Keratinocyte (primary cell): ENCODE measurements at places on chromosomes 1 and 21. TPM values are rescaled to one million over a fixed set of nuclear protein-coding genes. Genes with fewer than 3 reads are reported as not detected.

DNA sequence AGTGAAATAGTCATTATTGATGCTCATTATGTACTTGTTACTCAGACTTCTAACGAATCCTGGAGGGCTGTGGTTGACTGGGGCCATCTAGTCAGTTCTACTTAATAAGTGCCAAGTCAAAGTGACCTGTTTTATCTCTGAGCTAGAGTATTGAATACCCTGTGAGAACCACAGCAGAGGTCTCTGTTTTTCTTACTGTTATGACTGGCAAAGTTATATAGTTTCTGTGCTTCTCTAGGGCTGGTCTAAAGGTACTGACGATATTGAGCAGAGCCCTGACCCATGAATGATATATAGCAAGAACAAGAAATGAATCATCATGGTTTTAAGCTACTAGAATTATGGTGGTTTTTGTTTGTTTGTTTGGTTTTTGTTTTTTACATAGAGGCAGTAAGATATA is 555.8 kb downstream of the PLA2G4A start:
- no peak for DNase-seq

DNA sequence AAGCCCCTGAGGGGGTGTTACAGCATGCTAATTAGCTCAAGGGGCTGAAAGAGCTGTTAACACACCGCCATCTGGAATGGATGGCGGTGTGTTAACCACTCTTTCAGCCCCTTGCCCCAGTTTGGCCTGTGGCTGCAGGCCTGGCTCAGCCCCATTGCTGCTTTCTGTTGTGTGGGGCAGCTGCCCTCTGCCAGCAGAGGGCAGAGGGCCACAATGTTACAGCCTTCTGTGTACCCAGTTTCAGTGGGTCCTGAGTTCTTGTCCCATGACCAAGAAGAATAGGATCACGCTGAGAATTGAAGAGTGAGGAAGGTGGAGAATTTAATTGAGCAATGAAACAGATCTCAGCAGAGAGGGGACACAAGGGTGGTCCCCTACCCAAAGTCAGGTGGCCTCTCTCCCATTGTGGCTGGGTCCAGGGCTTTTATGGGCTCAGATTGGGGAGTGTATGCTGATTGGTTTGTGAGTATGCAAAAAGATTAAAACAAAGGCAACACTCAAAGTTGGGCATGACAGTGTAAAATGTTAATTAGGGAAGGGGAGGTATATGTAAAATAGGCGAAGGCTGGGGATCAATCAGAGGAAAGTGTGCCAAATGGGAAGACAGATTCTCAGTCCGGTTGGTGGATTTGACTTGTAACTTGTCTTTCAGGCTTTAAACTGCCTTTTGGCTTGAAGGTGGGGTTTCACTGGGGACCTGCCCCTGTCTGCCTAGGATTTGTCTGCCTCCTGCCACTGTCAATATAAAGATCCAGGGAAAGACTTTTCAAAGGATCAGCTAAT is 142.2 kb downstream of the RABGAP1L start:
- no peak for DNase-seq

DNA sequence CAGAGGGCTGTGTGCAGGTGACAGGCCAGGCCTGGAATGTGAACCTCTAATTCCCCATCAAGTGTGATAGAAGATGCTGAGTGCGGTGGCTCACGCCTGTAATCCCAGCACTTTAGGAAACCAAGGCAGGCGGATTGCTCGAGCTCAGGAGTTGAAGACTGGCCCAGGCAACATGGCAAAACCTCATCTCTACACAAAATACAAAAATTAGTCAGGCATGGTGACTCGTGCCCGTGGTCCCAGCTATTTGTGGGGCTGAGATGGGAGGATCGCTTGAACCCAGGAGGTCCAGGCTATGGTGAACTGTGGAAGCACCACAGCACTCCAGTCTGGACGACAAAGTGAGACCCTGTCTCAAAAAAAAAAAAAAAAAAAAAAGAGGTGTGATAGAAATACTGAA is 40.1 kb upstream of the PUM1 start:
- DNase-seq: no peak

DNA sequence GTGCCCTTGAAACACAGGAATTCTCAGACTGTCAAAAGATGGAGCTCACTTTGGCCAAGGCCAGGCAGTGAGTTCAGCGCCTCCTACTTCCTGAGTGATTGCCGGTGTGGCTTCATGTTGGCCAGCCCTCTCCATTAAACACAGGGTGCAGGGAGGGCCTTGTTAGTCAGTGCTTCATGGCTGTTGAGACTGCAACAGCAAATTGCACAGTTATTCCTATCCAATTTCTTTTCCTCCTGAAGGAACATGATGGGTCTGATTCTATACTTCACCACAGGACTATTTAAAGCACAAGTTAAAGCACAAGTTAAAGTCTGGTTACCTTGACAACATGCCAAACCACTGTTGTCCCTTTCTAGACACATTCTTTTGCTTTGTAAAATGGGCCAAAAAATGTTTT is 156.6 kb downstream of the SIPA1L2 start:
- DNase-seq: no peak

DNA sequence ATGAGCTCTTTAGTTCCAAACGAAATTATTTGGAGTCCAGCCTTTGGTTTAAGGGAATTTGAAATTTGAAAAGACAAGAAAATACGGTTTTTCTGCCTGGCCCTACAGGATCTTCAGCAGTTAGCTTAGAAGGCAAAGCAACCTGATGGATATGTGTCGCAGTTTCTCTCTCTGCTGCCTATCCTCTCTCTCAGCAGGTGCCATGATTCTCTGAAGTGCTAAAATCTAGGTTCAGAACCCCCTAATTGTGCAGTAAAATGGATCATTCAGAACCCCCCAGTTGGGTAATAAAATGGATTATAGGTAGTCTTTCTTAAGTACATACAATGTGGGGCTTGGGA is 446 bp upstream of the DEPDC1 start:
- no peak for DNase-seq

DNA sequence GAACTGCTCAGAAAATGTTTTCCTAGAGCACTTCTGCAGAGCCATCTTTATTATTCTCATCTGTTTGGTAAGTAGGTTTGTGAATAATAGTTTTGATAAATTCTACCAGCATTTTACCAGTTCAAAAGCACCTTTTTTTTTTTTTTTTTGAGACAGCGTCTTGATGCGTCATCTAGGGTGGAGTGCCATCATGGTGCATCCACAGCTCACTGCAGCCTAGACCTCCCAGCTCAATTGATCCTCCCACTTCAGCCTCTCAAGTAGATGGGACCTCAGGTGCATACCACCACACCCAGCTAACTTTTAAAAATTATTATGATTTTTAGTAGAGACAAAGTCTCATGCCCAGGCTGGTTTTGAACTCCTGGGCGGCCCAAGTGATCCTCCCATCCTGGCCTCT is 9.8 kb upstream of the RHBG start:
- DNase-seq: no peak

- no peak for DNase-seq
Observed at GRCh38 chr1:9822490-9822889, 1.3 kb downstream of the CLSTN1 start.

- DNase-seq: no peak
Observed at GRCh38 chr1:28099050-28099769, 10.8 kb upstream of the EYA3 start.

- DNase-seq: no peak
Observed at GRCh38 chr1:192518700-192519099, 56.9 kb upstream of the RGS1 start.

- no peak for DNase-seq
Observed at GRCh38 chr1:61241411-61241838, 159.1 kb downstream of the NFIA start.

GRCh38 chr1:2548068-2548589 is 8.0 kb upstream of the TNFRSF14 start:
- no peak for DNase-seq

DNA sequence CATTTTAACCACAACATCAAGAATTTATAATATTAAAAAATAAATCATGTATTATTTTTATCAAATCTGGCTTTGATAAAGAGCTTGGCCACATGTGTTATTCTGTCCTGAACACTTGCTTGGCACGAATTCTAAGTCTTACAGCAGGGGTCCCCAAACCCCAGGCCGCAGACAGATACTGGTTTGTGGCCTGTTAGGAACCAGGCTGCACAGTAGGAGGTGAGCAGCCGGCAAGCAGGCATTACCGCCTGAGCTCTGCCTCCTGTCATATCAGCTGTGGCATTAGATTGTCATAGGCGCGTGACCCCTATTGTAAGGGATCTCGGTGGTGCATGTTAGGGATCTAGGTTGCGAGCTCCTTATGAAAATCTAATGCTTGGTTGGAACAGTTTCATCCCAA is 127.6 kb upstream of the IVNS1ABP start:
- DNase-seq: no peak

The IRF6 gene
- polyA plus RNA-seq: 467 to 800 TPM (median 476 TPM) in 3 replicates

The KIF26B gene
- 0.58 to 0.91 TPM (median 0.80 TPM) in 3 replicates for polyA plus RNA-seq

The SH2D2A gene
- 1.9 to 4.5 TPM (median 2.5 TPM) in 3 replicates for polyA plus RNA-seq

The CSMD2 gene
- 1.2 to 3.0 TPM (median 2.0 TPM) in 3 replicates for polyA plus RNA-seq

The BARHL2 gene
- polyA plus RNA-seq: not detected in 3 replicates

The TEX38 gene
- polyA plus RNA-seq: not detected in 3 replicates

The CFHR4 gene
- polyA plus RNA-seq: not detected in 3 replicates

The NUP210L gene
- 0.01 TPM in 1 of 3 replicates, not detected in the others for polyA plus RNA-seq
